ENCODE measurements at places on chromosomes 7 and 10.

GRCh38 chr7:106166651-106167342, 54.7 kb upstream of the SYPL1 start:
- DNase-seq = peak; percentile 11

- DNase-seq = no peak
Measured at GRCh38 chr10:67045404-67045803, 119.6 kb downstream of the LRRTM3 start.

GRCh38 chr7:67209256-67209655, 212.6 kb downstream of the TYW1 start:
- no peak for DNase-seq

DNA sequence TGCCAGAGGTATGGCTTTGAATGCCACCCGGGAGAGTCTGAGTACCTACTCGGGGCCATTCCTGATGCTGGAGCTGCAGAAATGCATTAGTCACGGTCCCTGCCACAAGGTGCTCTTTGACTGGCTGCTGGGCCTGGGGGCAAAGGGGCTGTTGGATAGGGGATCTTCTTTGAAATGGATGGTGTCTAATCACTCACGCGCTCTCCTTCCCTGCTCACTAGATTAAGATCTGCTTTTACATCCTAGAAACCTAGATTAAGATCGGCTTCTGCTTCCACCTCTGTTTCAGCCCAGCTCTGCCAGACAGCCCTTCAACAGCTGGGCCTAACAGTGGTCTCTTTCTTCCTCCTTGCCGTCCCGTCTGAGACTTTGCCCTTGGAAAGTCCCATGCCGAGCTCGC, 57.2 kb downstream of the PAX2 start:
- no peak for DNase-seq

DNA sequence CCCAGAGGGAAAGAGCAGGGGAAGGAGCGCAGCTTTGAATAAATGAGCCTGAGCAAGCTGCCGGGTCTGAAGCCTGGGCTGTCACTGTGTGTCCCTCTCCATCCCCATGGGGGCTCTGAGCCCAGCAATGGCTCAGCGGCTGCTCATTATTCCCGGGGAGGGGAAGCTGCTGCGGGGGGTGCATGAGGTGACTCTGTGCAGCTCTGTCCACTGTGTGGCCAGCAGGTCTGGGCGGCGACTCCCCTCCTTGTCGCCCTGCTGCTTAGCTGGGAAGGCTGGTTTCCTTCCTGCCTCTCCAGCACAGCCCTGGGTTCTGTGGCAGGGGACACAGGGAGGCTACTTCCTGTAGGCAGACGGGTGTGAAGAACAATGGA, 234.2 kb downstream of the PRPF18 start:
- no peak for DNase-seq

DNA sequence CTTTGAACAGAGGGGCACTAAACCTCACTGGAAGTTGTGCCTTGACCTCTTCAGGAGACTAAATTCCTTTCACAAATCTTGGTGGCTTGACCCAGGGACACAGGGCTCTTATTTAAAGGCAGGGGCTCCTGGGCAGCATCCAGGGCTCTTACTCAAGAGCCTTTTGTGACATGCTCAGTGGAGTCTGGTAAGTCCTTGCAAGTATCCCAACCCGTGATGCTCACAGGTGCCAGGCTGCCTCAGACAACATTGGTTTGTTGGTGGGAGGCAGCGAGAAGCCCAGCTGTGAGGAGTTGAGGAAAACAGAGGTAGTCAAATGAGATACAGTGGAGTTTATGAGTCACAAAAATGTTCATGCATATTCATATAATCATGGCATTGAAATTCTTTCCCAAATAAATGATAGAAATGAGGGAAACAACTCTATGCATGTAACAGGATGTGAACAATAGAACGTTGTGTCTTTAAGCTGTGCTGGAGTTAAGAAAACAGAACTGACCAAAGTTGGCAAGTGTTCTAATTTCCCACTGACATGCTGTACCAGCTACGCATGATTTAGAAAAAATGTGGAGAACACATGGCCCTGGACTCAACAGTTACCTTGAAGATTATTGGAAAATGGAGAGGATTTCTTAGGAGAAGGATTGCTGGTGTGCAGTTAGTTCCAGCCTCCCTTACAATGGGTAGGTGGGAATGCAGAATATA, 654.5 kb upstream of the COBL start:
- DNase-seq = no peak

- DNase-seq = no peak
Measured at GRCh38 chr10:60842694-60843093, 64.4 kb downstream of the CDK1 start.

GRCh38 chr10:101569622-101570427, 18.2 kb downstream of the POLL start:
- DNase-seq = peak; percentile 65

GRCh38 chr7:111011520-111011919, 79.4 kb upstream of the LRRN3 start:
- no peak for DNase-seq

GRCh38 chr10:124534231-124534798, 72.7 kb downstream of the LHPP start:
- no peak for DNase-seq
